ENCODE measurements at places on chromosomes 3 and 15.

- DNase-seq = no peak
Measured at GRCh38 chr15:99486371-99487336, 79.1 kb upstream of the MEF2A start.

- DNase-seq = no peak
Measured at GRCh38 chr3:170701696-170702678, 116.1 kb upstream of the SLC7A14 start.

GRCh38 chr3:79339846-79340245, 428.0 kb downstream of the ROBO1 start:
- peak; percentile 44 for DNase-seq

DNA sequence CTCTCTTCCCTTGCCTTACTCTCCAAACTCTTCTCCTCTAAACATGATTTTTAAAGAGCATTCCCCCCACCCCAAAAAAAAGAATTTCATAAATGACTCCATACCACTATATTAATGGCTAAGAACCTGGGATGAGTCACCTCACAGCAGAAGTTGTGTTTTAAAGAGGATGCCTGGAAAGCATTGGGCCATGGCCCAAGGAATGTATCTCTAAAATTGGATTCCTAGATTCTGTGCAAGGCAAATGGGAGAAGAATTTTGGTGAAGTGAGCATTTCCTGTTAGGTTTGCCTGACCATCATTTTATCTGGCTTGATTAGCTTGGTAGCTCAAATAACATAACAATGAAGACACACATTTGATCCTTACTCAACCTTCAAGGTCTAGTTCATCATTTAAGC, 251.4 kb downstream of the NR1D2 start:
- no peak for DNase-seq

All from NCI-H510A (cell line).